Kidney glomerular epithelial cell (primary cell): ENCODE measurements at places on chromosomes 16 and 17.
A peak's percentile ranks its signal among the peaks of the same experiment; 100 is the strongest.

GRCh38 chr17:77392376-77393273 is 251.9 kb downstream of the SEC14L1 start:
- DNase-seq: no peak

- DNase-seq: no peak
These were observed 607.5 kb downstream of the TOX3 start for GRCh38 chr16:51939378-51939871.

DNA sequence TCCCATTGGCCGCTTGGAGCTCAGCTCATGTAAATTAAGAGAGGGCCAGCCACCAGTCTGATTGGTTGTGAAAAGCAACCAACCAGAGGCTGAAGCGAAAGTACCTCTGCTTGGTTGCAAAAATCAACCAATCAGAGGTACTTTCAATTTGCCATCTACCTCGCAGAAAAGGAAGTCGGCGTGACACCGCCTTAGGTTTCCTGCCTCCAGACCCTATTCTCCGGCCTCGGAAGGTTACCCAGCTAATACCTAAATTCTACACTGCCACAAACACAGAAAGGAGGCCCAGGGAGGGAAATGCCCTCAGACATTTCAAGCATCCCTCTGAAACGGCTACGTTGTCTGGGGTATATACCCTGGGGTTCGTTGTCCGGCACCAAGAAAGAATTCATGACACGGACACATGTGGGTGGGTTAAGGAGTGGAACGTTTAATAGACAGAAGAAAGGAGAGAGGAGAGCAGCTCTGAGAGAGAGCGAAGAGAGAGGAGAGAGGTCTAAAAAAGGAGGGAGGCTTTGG is 481.3 kb downstream of the TMEM114 start:
- no peak for DNase-seq

GRCh38 chr16:67663151-67663876 is 2.6 kb downstream of the PARD6A start:
- no peak for DNase-seq

GRCh38 chr17:48491527-48492273 is 39.1 kb downstream of the HOXB1 start:
- no peak for DNase-seq

DNA sequence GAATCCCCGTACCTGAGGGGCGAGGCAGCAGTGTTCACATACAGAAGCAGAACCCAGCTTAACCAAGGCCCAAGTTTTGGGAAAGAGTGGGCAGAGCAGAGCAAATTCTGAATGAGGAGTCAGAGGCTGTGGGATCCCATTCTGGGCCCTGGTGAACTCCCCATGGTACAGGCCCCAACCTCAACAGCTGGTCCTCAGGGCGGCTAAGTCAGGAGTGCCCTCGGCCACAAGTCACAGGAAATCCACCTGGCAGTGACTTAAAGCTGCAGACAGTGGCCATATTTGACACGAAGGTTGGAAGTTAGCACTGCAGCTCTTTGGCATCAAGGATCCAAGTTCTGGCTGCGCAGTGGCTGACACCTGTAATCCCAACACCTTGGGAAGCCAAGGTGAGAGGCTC is 237.1 kb downstream of the PARN start:
- no peak for DNase-seq

- peak; percentile 41 for DNase-seq
These were observed 70.4 kb upstream of the SMURF2 start for GRCh38 chr17:64732336-64733006.

DNA sequence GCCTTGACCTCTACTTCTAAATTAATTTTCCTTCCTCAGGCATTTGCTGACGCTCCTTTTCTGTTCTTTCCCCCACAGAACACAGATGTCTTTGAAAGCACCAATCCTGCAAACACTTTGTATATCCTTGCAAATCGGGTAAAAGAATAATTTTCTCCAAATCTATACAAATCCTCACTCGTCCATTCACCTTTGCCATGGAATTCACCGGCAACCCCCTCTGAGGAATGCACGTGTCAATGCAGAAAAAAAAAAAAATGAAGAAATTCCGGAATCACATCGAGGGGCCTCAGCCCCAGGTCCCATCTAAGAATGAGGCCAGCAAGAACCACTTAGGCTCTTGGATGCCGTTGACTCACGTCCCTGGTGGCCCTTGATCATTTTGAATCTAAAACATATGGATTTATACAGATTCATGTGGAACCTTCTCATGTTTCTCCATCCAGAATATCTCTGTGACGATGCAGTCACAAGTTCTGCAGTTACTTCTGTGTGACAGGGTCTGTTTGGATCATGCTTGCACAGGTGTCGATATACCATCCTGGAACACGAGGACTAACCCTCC is 136.9 kb downstream of the RBFOX3 start:
- DNase-seq: no peak

DNA sequence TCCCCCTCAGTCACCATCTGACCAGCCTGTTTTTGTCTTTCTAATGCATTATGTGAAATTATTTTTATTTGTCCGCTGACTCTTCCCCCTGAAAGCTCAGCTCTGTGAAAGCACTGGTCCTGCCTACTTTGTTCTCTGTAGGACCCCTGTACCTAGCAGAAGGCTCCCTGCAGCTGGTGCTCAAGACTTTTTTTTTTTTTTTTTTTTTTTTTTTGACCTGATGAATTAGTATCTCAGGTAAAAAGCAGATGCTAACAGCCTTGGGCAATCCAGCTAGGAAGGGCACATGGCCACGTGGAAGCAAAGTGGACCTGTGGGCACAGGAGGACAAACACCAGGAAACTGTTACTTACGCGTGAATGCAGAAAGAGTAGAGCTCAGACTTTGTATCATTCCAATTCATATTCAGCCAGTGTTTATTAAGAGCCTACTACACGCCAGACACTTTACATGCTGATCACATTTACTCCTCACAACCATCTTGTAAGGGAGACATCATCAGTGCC is 629 bp upstream of the UNC119 start:
- DNase-seq: no peak

GRCh38 chr16:78258375-78259065 is 159.1 kb downstream of the WWOX start:
- DNase-seq: no peak

- DNase-seq: no peak
These were observed 21.3 kb downstream of the SCNN1B start for GRCh38 chr16:23323224-23324030.

GRCh38 chr16:28879261-28879840 is 1.1 kb downstream of the ATP2A1 start:
- DNase-seq: no peak

- DNase-seq: peak; percentile 22
These were observed 18.8 kb upstream of the GAA start for GRCh38 chr17:80082403-80083135.

DNA sequence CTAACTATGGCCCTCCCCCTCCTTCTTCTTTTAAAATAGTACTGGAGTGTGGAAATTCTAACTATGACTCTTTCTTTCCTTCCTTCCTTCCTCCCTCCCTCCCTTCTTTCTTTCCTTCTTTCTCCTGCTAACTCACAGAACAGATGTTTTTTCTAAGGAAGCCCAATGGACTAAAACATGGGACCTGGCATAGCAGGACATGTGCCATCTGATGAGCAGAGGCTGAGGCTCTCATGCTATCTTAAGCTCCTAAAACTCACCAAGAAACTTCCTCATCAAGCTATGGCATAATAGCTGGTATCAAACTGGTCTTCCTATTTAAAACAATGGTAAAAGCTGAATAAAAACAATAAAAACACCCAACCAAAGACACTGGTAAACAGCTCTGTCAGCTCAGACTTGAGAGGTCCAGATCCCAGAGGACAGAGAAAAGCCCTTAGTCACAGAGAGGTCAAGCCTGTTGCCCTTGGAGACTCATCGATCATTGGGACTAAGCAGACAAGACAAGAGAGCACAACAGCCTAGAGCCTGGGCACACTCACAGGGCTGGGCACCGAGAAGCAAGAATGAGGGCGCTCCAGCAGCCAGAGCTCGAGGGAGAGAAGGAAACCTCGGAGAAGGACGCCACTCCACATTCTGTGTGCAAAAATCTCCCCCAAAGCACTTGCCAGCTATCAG is 27.6 kb downstream of the SLC38A10 start:
- no peak for DNase-seq

DNA sequence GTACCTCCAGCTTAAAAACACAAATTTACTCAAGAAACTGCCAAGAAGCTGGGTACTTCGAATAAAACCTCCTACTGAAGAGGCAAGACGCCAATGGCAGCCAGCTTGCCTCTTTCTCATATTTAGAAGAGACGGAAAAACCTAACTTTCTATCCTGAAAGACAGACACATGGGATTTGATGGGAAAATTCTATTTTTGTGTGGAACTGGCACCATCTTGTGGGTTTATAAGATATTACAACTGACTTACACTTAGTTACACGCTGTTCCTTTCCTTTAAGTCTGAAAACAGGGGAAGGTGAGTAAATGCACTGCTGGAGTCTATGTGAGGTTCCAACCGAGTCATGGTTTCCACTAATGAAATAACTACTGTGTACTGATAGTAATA is 10.3 kb downstream of the ZNF18 start:
- DNase-seq: peak; percentile 44

DNA sequence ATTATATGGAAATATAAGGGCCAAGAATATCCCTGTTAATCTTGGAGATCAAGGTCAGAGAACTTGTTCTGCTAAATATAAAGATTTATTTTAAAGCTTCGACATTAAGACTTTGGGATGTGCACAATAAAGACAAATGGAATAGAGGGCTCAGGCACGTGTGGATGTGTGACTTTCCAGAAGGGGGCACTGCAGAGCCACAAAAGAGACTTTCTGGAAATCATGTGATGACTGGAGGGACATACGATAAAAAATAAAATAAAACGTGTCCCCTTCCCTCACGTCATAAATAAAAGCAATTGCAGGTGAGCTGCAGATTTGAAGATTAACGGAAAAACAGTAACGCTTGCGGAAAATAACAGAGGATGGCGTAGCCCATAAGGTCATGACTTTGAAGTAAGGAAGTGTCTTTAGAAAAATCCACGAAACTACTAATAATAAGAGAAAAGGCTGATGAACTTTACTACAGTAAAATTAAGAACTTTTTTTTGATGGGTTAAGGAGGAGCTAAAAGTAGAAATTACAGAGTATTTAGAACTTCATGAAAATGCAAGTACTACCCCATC is 9.4 kb upstream of the ENGASE start:
- DNase-seq: no peak

DNA sequence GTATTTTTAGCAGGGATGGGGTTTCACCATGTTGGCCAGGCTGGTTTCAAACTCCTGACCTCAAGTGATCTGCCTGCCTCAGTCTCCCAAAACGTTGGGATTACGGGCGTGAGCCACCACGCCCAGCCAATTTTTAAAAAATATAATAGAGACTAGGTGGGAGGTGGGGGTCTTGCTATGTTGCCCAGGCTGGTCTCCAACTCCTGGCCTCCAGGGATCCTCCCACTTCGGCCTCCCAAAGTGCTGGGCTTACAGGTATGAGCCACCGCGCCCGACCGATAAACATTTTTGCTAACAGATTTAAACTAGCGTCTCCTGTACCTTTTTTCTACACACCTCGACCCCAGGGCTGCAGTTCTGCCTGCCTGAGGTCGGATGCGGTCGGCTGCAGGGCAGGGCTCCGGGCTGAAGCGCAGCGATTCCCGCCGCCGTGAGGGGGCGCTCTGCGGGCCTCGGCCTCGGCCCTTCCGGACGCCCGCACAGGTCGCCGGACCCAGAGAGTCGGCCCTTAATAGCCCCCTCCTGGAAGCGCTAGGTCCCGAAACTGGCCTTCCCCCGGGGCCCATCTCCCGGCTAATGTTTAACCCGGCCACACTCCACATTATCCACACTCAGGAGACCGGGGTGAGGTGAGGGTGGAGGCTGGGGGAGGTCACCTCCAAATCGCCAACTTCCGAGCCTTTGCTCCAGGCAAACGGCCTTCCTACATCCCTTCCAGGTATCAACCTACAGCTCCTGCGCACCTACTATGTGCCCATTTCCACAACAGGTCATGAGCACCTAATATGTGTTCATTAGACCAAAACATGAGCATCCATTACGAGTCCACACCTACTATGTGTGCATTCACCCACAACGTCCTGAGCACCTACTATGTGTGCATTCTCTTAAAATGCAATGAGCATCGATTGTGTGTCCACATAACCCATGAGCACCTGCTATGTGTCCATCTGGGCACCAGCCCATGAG is 2.0 kb upstream of the GLIS2 start:
- DNase-seq: peak; percentile 51

DNA sequence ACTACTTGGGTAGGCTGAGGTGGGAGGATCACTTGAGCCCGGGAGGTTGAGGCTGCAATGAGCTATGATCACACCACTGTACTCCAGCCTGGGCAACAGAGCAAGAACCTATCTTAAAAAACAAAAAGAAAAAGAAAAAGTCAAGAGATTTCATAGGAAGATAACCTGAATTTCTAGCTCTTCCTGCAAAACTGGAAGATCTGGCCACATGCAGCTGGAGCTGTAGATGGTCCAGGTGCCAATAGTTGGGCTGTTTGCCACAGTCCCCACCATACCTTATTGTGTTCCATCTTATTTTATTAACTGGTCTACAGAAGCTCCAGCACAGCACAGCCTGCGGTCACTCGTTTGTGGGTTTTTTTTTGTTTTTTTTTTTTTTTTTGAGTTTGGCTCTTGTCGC is 15.0 kb downstream of the ATP2A1 start:
- no peak for DNase-seq

DNA sequence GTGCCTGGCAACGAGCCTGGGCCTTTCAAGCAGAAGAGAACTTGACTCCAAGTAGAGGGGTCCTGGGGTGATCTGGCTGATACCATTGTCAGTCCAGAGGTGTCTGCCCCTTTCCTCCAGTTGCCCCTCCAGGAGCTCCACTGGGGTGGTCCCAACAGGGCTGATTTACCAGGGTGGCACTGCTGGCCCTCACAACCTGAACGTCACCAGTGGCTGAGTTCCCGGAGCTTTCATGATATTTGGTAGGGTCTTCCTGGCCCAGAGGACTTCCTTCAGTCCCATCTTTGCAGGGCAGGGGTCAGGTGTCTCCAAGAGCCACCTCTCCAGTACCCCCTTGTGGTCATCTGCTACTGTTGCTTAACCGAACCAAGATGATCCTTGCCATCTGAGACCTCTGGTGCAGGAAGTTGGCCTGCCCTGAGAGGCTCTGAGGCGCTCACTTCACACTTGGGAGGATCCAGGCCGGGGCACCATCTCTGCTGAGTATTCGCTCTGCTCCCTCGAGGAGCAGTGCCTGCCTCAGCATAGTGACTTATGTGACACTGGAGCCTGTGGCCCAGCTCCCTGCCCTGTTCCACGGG is 3.5 kb downstream of the LIMD2 start:
- no peak for DNase-seq

- DNase-seq: no peak
These were observed 5.7 kb downstream of the KCNJ16 start for GRCh38 chr17:70080541-70081347.

DNA sequence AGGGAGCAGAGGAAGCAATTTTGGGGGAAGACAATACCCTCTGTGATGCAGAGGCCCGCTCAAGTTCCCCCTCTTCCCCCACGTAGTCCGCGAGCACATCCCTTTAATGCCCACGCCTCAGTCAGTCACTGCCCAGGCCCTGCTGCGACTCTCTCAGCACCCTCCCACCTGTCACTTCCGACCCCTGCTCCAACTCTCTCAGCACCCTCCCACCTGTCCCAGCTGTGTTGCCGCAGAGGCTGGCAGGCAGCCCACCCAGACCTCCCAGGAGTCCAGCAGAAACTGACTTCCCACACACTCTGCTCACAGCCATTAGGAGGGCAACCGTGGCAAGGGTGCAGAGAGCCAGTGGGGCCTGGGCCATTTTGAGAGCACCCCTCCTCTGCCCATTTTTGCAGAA is 92.7 kb downstream of the WSCD1 start:
- no peak for DNase-seq
